NCI-H1105 (cell line): ENCODE measurements at places on chromosomes 16 and 17.

GRCh38 chr17:50613007-50613992 lies 21.4 kb upstream of the ABCC3 start:
- DNase-seq = no peak

- no peak for DNase-seq
Observed at GRCh38 chr17:40323391-40324381, 14.7 kb downstream of the RARA start.

DNA sequence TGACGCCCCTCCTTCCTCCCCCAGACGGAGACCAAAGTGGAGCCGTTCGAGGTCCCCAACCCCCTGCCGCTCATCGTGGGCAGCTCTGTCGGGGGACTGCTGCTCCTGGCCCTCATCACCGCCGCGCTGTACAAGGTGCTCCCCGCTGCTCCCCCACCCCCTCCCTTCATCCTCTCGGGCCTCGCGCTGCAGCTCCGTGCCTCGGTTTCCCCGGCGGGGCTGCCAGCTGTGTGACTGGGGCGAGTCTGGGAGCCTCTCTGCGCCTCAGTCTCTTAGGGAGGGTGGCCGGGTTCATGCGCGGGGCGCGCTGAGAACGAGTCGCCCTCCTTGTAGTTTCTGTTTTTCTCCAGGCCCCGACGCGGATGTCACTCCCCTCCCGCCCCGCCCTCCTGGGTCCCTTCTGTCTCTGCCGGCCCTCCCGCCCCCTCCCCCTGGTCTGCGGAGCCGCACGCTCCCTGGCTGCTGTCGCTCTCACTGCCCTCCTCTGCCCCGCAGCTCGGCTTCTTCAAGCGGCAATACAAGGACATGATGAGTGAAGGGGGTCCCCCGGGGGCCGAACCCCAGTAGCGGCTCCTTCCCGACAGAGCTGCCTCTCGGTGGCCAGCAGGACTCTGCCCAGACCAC lies 23.7 kb upstream of the ITGAX start:
- no peak for DNase-seq

DNA sequence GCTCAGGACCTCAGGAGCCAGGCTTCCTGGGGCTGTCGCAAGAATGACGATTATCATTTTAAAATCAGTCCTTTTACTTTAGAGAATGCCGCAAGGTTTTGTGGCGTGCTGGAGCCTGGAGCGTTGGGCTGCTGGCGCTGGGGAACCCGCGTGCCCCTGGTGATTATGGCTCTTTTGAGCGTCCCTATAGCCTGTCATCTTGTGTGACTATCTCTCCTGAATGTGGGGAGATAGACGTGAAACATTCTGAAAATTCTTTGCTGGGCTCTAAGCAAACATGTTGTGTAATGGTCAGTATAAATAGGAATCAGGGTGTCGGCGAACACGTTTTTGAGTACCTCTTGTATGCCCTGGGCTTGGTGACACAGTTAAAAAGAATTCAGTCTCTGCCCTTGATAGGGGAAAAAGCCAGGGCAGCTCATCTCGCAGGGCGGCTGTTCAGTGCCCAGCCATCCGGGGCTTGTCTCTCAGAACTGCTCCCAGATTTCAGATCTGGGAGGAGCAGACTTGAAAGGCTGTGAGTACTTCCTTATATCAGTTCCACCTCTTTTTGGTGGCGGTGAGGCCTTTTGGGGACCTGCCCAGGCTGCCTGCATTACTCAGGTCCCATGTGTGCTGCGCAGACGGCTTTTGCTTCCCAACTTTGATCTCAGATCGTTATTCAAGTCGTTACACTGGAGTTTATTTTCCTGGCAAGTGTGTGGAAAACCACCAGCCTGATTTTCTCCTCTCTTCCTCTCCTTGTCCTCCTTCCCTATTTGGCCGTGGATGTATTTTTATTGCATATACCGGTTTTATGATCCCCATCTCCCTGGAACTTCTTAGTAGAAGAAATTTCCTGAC lies 973 bp downstream of the SLC7A6 start:
- DNase-seq = no peak

- DNase-seq = no peak
Observed at GRCh38 chr16:85363881-85364280, 249.2 kb upstream of the GSE1 start.
